ENCODE measurements at places on chromosomes 16 and 17. TPM values are rescaled to one million over a fixed set of nuclear protein-coding genes. Genes with fewer than 3 reads are reported as not detected.

Gene KRT28
- total RNA-seq = not detected

Gene ACSM3
- 4.5 TPM for total RNA-seq

Gene TSPOAP1
- total RNA-seq = 27.0 TPM

Gene KRT31
- not detected for total RNA-seq

Gene CHST5
- total RNA-seq = not detected

Gene AIPL1
- total RNA-seq = not detected

Gene RFWD3
- total RNA-seq = 31.9 TPM

Gene SLC46A1
- 9.7 TPM for total RNA-seq

Gene CDIPT
- total RNA-seq = 135 TPM

Gene CES2
- 26.6 TPM for total RNA-seq

Gene CACNG5
- total RNA-seq = not detected

Gene GRIN2C
- total RNA-seq = 0.42 TPM

Gene FAM171A2
- total RNA-seq = 3.0 TPM

Gene RPS6KB1
- total RNA-seq = 36.3 TPM

Gene CCDC40
- total RNA-seq = 5.1 TPM

Gene KCTD11
- 11.4 TPM for total RNA-seq

Gene HS3ST3B1
- total RNA-seq = 3.3 TPM

Gene KRTAP3-1
- total RNA-seq = not detected

Gene G6PC1
- not detected for total RNA-seq

Gene KRTAP4-3
- not detected for total RNA-seq

Gene GTF3C1
- total RNA-seq = 37.0 TPM

Gene SAT2
- total RNA-seq = 72.3 TPM

Gene GCSH
- total RNA-seq = 12.3 TPM

Gene PDILT
- total RNA-seq = not detected

Gene USH1G
- not detected for total RNA-seq

Gene CDC27
- total RNA-seq = 60.0 TPM

Gene NEK8
- 2.0 TPM for total RNA-seq

Gene TBC1D3G
- total RNA-seq = not detected

Gene SOX8
- 4.5 TPM for total RNA-seq

Gene ZSCAN10
- total RNA-seq = not detected

Gene CEP295NL
- 9.0 TPM for total RNA-seq

Gene ARMC7
- 2.4 TPM for total RNA-seq

Gene C17orf50
- total RNA-seq = not detected

Gene TEDC2
- total RNA-seq = not detected

Gene FBF1
- 4.6 TPM for total RNA-seq

Gene SLFN11
- 25.7 TPM for total RNA-seq

Gene CCT6B
- total RNA-seq = 2.5 TPM

Gene TEKT5
- total RNA-seq = not detected

Gene TP53TG3
- total RNA-seq = not detected

Gene CXCL16
- 10.9 TPM for total RNA-seq

Gene NPIPB6
- 1.1 TPM for total RNA-seq

Gene PHB1
- 102 TPM for total RNA-seq

Gene RPL19
- total RNA-seq = 2,200 TPM

Gene BCL7C
- total RNA-seq = 48.7 TPM

Gene KRTAP1-5
- total RNA-seq = not detected

Gene C17orf100
- not detected for total RNA-seq

Gene CDRT4
- total RNA-seq = 5.4 TPM

Gene FOXL1
- not detected for total RNA-seq

Gene CDH3
- 7.5 TPM for total RNA-seq

Gene C1QTNF8
- total RNA-seq = not detected

Gene KCNJ12
- 1.9 TPM for total RNA-seq

Gene TLCD2
- total RNA-seq = 4.2 TPM
